CD4-positive, alpha-beta memory T cell (primary cell): ENCODE measurements at places on chromosomes 6 and 20. TPM values are rescaled to one million over a fixed set of nuclear protein-coding genes. Genes with fewer than 3 reads are reported as not detected.

- H3K36me3 ChIP-seq: no peaks in the 10 kb centered on the region
- H3K4me1 ChIP-seq: peaks cover 41% of the 10 kb centered on the region
- no peak overlapping the region for H3K27ac ChIP-seq
- no peak overlapping the region for H3K4me3 ChIP-seq
Measured at GRCh38 chr6:21591446-21591845, 2.1 kb upstream of the SOX4 start.

SRSF3 gene
- 337 TPM for total RNA-seq

DNA sequence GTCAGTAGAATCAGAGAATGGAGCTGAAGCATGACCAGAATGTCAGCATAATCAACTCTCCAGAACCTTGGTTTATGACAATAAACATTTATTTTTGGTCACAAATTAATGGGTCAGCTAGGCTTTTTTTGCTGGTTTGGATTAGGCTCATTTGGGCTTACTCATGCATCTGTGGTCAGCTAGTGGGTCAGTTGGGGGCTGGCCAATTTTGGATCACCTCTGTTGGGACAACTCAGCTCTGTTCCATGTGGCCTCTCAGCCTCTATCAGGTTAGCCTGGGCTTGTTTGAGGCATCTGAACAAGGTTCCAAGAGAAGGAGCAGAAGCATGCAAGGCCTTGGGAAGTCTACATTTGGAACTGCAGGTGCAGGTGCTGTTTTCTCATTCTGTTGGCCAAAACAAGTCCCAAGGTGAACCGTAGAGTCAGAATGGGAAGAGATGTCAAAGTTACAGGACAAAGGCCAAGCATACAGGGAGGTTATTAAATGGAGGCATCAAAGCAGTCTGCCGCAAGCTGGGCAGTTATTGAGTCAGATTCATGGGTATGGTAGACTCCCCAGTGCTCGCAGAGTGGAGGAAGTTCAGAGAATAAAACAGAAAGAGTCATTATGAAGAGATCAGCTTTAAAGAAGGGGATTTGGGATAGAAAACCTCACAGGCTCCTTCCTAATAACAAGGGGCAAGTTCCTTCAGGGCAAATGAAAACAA lies 173.0 kb downstream of the PLCB4 start:
- no peak for DNase-seq
- no peak overlapping the region for H3K4me3 ChIP-seq
- no peaks in the 10 kb centered on the region for H3K36me3 ChIP-seq
- H3K27me3 ChIP-seq: no peaks in the 10 kb centered on the region
- no peak overlapping the region for H3K27ac ChIP-seq

NMBR gene
- not detected for total RNA-seq

- DNase-seq: no peak
- no peaks in the 10 kb centered on the region for H3K27me3 ChIP-seq
- peaks cover 3% of the 10 kb centered on the region for H3K4me1 ChIP-seq
- H3K27ac ChIP-seq: no peak overlapping the region
- no peaks in the 10 kb centered on the region for H3K36me3 ChIP-seq
- no peak overlapping the region for H3K4me3 ChIP-seq
Measured at GRCh38 chr20:17875106-17875980, 93.3 kb downstream of the SNX5 start.

GRCh38 chr6:52522151-52522626 lies 54.7 kb downstream of the TRAM2 start:
- H3K4me1 ChIP-seq: no peaks in the 10 kb centered on the region
- no peak overlapping the region for H3K27ac ChIP-seq
- no peaks in the 10 kb centered on the region for H3K36me3 ChIP-seq
- DNase-seq: no peak
- no peak overlapping the region for H3K4me3 ChIP-seq
- no peaks in the 10 kb centered on the region for H3K27me3 ChIP-seq

GRCh38 chr6:149334682-149335160 lies 17.2 kb downstream of the TAB2 start:
- peaks cover 94% of the 10 kb centered on the region for H3K4me1 ChIP-seq
- no peak for DNase-seq
- H3K36me3 ChIP-seq: no peaks in the 10 kb centered on the region
- H3K27me3 ChIP-seq: no peaks in the 10 kb centered on the region

DNA sequence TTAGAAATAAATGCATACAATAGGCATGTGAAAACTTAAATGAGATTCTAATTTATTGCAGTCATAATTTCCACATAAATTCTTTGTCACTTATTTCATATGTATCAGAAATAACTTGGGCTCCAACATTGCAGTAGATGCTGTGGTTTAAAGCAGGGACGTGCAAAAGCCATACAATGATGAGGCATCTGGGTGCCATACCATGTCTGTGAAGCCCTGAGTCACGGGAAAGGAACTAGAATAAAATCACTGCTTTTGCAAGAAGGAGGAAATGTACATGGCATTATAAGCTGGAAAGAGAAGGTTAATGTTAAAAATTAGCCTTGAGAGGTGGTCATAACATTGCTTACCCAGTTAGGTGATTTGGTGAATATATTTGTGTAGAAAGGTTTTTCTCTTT lies 180.4 kb downstream of the SASH1 start:
- DNase-seq: no peak
- no peaks in the 10 kb centered on the region for H3K4me1 ChIP-seq
- H3K27ac ChIP-seq: no peak overlapping the region
- H3K4me3 ChIP-seq: no peak overlapping the region
- no peaks in the 10 kb centered on the region for H3K36me3 ChIP-seq
- H3K27me3 ChIP-seq: no peaks in the 10 kb centered on the region

GRCh38 chr6:15073344-15073789 lies 172.5 kb upstream of the JARID2 start:
- no peak overlapping the region for H3K4me3 ChIP-seq
- DNase-seq: no peak
- no peaks in the 10 kb centered on the region for H3K4me1 ChIP-seq

ANKRD66 gene
- total RNA-seq: not detected

GRCh38 chr6:56949265-56949664 lies 5.6 kb upstream of the BEND6 start:
- H3K27me3 ChIP-seq: peaks cover 7% of the 10 kb centered on the region
- H3K36me3 ChIP-seq: no peaks in the 10 kb centered on the region
- peaks cover 11% of the 10 kb centered on the region for H3K4me1 ChIP-seq
- no peak overlapping the region for H3K4me3 ChIP-seq
- DNase-seq: no peak
